ENCODE measurements at places on chromosomes 7 and 10. TPM values are rescaled to one million over a fixed set of nuclear protein-coding genes. Genes with fewer than 3 reads are reported as not detected.

Gene MORN4
- 6.5 TPM for total RNA-seq

Gene SP4
- total RNA-seq: 1.2 TPM

Gene GBX1
- total RNA-seq: 0.17 TPM

Gene AOAH
- total RNA-seq: 0.15 TPM

Gene CCL26
- 7.7 TPM for total RNA-seq

Gene BTAF1
- 11.9 TPM for total RNA-seq

Gene UFSP1
- total RNA-seq: 4.3 TPM

Gene ACTA2
- 19.2 TPM for total RNA-seq
